LNCaP clone FGC (cell line): ENCODE measurements at places on chromosomes 7 and 10.

- no peak for DNase-seq
Measured at GRCh38 chr7:47265621-47266020, 316.3 kb downstream of the TNS3 start.

GRCh38 chr7:135204341-135204749 lies 7.0 kb downstream of the WDR91 start:
- DNase-seq, result no peak

DNA sequence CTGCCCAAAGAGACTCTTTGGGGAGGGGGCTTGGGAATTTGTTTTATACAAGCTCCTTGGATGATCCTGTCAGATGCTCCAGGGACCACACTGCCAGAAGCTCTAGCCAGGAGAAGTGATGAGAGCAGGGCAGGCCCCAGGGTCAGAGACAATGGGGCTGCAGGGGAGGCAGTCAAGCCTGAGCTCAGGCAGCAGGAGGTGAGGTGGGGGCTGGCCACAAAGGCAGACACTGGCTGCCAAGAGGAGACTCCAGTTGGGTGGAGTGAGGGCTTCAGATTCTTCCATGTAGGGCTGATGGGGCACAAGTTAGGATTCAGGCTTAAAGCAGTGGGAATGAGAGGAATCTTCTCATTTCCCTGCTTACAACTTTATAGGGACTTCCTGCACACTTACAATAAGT lies 35.6 kb upstream of the LOXL4 start:
- DNase-seq, result no peak

GRCh38 chr7:52670608-52671225 lies 364.7 kb upstream of the POM121L12 start:
- no peak for DNase-seq

- no peak for DNase-seq
Measured at GRCh38 chr10:87695074-87695473, 35.4 kb downstream of the PAPSS2 start.

- no peak for DNase-seq
Measured at GRCh38 chr10:7471720-7472367, 61.0 kb upstream of the SFMBT2 start.

GRCh38 chr10:77146712-77147336 lies 490.8 kb downstream of the KCNMA1 start:
- DNase-seq, result no peak

GRCh38 chr7:43650457-43651052 lies 67.6 kb downstream of the STK17A start:
- DNase-seq, result no peak

DNA sequence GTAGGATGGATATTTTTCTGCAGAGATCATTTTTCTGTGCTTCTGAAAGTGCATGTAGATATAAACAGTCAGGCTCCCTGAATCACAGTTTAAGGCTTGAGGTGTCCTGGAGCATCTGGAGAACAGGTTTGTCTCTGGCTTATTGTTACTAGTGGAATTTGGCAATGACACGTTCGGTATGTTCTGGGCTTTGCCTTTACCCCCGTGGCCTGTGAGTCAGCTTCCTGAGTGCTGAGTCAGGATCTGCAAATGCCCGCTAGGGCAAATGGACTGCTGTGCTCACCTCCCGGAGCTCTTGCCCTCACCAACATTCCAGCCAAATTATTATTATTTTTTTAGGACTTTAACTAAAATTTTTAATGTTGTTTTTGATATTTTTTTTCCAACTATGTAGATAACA lies 192.5 kb upstream of the PRSS1 start:
- DNase-seq, result peak; percentile 32

DNA sequence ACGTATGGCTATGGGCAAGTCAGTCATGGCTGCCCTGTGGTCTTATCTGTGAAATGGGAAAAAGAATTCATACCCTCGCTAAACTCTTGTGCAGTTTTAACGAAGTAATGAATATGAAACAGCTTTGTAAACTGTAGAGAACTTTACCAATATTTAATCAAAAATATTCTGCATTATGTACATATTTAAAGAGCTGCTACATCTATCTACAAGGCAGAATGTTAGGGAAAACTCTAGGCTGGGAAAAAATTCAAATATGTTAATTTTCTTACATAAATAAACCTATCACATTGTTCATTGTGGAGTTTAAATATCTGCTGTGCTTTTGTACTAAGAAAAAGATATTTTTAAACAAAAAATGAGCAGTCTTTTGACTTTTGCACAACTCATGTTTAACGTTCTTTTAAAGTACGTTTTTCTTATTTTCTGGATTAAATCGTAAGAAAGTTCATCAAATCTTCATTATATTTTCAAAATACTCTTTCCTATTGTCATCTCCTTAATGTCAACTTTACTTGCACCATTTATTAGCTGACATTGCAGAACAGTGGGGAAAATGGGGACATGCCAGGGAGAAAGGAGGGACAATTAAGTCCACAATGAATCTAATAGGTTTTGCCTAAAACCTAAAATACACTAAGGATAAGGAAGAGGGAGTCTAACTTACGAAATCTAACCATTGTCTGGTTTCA lies 57.5 kb downstream of the ICA1 start:
- DNase-seq, result no peak

DNA sequence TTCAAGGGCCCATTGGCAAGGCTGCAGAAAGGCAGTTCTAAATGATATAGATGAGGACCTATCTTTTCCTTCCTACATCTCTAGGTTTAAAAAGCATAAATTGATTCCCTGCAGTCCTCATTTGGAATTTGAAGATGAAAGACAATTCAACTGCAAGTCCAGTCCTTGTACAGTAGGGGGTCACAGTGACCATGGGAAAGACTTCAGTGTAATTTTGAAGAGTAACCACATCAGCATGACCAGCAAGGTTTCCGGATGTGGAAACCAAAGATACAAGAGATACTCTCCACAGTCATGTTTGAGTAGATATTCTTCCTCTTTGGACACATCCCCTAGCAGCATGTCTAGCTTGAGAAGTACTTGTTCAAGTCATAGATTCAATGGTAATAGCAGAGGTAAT lies 539.3 kb upstream of the TEX47 start:
- DNase-seq, result peak; percentile 7

- peak; percentile 31 for DNase-seq
Measured at GRCh38 chr10:121362026-121362425, 236.2 kb downstream of the FGFR2 start.

DNA sequence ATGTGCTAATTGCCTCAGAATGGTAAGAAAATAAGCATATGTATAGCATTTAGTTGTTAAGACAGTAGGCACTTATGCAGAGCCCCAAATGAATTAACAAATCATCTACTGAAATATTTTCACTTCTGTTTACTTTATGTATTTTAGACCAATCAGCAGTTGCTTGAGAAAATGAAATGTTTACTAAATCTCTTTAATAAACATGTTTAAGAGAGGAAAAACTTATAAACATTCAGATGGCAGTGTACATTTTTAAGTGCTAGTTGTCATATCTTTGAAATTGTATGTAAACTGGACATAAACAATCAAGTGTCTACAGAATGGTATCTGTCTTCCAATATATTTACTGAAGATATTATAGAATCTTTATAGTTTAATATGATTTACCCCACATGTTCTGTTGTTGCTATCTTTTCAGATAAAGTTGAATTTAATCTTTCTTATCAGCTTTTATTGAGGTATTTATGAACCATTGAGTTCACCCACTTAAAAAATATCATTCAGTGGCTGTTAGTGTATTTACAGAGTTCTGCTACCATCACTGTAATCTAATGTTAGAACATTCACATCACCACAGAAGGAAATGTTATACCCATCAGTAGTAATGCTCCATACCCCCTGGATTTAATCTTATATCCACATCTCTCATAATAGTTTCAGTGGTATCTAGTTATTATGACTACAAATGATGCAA lies 264.3 kb downstream of the ADK start:
- no peak for DNase-seq

DNA sequence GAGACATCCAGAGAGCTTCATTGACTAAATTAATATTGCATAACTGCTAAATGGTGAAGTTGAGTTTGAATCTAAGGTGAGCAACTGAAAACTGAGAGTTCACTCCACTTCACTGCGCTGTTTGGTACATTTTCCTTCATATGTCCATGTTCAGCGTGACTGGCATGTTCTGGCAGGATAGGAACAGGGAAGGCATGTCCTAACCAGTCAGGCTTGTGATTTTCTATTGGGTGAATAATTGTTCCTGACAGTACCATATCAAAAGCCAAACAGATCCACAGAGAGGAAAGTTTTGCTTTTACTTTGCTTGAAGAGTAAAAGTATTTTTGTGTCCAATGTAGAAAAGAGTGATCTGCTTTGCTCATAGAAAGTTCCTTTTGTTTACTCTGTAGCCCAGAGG lies 53.2 kb downstream of the WDFY4 start:
- no peak for DNase-seq

DNA sequence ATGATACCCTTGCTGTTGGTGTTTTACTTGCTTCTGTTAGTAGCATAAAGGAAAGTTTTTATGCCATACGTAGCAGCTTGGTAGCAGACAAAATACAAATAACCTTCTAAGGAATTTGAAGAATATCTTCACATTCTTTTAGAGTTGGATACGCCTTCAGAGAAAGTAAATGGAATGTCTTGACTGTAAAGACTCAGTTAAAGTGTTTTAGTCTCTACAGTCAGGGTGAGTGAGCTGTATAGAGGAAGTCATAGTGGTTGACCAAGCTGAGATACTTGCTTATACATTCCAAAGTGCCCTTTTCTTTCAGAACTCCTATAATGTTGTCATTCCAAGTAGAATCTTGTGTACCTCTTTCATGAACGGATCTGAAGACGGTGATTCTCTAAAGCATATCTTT lies 37.7 kb downstream of the RABGEF1 start:
- no peak for DNase-seq

GRCh38 chr10:114629824-114630730 lies 28.0 kb downstream of the ABLIM1 start:
- no peak for DNase-seq

- DNase-seq, result no peak
Measured at GRCh38 chr7:74292757-74293576, 3.8 kb downstream of the CLIP2 start.

DNA sequence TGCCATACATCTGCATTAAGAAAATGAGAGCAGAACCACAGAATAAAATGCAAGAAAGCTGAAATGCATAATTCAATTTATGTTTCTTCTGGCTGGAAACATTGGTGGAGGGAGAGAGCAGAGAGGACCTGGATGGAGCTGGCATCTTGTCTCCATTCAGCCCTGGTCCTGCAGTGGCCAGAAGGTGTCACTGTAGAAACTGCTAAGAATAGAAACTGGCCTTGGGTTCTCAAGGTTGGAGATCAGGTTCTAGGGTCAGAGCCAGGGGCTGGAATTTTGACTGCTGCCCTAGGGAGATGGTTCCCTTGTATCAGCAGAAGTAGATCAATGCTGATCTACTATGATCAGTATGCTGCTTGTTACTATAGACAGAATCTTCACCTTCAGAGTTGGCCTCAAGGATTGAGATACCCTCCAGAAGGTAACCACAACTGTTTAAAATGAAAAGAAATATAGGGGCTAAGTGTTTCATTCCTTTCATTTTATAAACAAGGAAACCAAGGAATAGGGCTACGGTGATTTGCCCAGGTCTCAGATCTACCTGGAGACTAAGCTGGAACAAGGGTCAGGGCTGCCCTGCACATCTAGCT lies 13.1 kb downstream of the TAS2R41 start:
- peak; percentile 21 for DNase-seq

- DNase-seq, result no peak
Measured at GRCh38 chr7:5598769-5599371, 175.2 kb upstream of the TNRC18 start.

GRCh38 chr7:35319606-35320005 lies 65.7 kb upstream of the TBX20 start:
- no peak for DNase-seq

- no peak for DNase-seq
Measured at GRCh38 chr10:14624600-14624999, 150.1 kb downstream of the FAM107B start.

DNA sequence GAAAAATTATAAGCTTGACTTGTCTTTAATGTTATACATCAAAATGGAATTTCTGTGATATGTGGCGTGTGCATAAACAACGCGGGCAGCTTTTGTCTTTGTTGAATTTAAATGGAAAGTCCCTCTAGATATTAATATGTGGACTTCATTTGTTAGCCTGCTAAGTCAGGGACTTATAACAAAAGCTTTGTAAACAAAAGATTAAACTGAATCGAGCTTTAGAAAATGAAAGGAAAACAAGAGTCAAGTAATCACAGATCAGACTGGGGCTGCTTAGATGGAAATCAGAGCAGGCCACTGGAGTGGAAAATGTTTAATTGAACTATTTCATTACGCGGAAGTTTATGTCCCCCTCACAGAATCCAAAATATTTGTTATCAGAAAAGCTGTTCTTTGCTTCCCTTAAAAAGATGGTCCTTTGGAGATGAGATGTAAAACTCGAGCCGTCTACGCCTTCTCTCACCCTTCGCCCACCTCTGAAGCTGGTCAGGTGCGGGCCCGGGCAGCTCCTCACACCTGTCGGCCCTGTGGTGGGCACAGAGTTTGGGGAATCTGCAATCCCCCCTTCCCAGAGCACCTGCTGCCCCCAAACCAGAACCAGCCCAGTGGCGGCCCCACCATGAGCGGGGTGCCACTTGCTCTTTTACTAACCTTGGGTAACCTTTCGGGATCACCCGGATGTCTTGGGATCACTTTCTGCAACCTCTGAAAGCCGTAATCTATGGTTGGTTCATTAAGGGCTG lies 116.2 kb downstream of the EBF3 start:
- no peak for DNase-seq

- DNase-seq, result no peak
Measured at GRCh38 chr10:71236286-71236685, 23.9 kb downstream of the UNC5B start.

- DNase-seq, result no peak
Measured at GRCh38 chr7:141225916-141226618, 152.2 kb downstream of the TMEM178B start.

DNA sequence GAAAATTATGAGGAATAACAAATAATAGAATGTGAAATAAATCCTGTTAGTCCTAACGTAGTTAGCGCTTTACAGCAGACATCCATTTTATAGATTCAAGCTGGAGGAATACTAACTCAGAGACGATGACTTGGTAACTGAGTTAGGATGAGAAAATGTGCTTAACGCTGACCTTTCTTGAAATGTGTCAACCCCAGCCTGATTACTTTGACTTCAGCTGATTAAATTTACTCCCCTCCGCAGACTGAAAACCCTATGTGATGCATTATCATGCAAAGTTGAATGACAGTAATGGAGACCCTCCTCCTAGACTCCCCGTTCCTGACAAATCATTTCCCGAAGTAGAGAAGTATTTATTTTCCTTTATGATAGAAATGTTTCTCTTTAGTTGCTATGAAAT lies 54.5 kb downstream of the WDFY4 start:
- DNase-seq, result no peak
